ENCODE measurements at places on chromosomes 6 and 20.

GRCh38 chr6:16524380-16524707 lies 236.9 kb downstream of the ATXN1 start:
- DNase-seq: no peak

DNA sequence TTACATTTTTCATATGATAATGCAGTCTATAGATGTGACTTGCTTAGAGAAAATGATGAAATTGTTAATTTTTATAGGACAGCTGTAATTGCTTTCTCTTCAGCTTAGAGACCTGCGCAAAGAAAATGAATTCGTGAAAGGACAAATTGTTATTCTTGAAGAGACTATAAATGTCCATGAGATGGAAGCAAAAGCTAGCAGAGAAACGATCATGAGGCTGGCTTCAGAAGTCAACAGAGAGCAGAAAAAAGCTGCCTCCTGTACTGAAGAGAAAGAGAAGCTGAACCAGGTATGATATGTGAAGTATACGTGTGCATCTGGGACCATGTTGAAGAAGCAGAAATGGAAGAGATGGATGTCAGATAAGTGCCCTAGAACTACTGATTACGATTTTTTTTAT lies 54.4 kb downstream of the CCDC170 start:
- DNase-seq: no peak

DNA sequence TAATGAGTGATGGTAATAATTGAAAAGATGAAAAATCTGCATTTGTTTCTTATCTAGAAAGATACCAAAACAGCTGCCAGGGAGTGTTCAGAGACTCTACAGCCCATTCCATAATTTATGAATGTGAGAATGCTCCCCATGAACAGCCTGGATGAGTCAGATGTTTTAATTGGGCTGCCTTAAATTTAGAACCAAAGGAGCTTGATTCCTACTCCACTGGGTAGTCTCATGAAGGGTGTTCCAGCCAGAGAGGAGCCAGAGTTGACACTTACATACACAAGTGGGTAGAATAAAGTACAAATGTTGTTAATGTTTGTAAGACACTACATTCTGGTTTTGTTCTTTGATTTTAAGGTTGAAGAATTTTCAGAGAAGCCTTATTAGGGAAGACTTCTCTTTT lies 158.7 kb upstream of the PRND start:
- no peak for DNase-seq

DNA sequence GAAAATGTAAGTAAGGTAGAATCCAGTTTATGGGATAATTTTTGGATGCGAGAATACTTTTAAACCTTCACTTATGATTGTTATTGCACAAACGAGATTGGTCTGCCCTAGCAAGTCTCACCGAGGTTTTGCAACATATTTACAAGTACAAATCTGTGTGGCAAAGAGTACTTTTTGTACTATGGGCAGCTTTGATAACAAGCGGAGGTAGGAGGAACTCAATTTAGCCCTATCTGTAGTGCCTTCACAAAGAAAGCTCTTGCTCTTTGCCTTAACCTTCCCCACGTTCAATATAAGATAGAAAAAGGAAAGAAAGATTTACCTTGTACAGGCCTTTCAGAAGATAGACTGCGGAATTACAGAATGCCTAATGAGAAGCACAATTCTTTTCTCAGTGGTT lies 77.5 kb upstream of the HIVEP1 start:
- DNase-seq: no peak

DNA sequence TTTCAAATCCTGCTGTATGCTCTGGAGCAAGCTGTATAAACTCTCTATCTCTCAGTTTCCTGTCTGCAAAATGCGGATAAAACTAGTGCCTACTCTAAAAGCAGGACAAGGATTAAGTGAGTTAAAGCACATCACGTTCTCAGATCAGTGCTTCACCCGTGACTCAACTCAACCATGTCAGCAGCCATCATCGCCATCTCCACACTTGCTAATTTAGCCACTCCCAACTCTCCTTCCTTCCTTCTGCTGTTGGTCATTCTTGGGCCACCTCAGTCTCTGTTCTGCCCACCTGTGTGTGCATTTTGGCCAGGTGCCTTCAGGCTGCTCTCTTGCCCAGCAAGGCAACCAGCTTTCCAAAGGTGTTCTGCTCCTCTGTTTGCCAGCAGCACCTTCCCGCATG lies 260.0 kb upstream of the CDYL start:
- DNase-seq: no peak

- DNase-seq: no peak
These were observed 12.9 kb upstream of the GMNN start for GRCh38 chr6:24761851-24762250.

DNA sequence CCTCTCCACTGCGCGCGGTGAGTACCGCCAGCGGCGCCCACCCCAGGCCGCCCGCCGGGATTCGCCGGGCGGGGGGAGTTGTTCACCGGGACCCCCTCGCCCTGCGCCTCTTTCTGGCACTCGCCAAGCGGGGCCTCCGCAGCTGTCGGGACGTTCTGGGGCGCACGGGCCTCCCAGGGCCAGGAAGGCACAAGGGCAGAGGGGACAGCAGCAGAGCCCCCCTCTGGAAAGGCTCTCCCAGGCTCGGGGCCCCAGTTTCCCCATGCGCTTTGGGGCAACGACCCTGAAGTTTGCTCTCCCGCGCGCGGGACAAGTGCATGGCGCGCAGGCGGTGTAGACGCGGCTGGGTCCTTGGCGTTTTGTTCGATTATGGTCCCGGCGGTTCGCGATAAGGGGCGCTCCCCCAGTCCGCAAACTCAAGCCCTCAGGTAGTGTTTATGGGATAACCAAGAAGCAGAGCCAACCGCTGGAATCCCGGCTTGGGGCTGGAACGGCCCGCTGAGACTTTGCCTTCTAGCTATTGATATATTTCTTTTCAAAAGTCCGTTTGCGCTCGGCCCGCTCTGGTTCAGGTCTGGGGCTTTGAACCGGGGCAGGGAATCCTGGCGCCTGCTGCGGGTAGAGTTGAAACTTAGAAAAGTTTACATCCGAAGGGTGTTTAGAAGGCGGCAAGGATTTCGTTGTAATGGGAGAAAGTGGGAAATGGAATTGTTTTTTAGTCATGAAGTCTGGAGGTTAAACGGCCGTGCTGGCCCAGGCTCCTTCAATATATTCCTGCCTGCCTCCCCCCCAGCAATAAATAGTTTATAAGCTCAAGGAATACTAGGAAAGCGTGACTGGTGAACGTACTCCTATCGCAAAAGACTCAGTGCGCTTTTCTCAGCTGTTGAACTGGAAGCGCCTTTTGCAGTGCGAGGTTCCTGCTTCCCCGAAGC lies 595 bp downstream of the EYA2 start:
- DNase-seq: no peak

DNA sequence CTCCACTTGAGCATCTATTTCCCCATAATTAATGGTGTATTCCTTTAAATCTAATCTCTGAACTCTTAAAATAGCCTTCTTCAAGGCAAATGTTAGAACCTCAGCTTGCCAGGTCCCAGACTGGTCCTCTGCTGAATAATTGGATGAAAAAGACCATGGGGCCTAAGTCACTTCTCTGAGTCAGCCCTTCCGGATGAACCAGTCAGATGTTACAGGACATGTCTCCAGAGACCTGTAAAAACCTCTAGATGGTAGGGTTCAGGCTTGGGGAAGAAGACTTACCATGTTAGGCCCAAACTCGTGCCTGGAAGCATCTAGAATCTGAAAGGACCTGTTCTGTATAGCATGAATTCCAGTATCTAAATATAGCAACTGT lies 97.3 kb downstream of the CDKAL1 start:
- DNase-seq: no peak

DNA sequence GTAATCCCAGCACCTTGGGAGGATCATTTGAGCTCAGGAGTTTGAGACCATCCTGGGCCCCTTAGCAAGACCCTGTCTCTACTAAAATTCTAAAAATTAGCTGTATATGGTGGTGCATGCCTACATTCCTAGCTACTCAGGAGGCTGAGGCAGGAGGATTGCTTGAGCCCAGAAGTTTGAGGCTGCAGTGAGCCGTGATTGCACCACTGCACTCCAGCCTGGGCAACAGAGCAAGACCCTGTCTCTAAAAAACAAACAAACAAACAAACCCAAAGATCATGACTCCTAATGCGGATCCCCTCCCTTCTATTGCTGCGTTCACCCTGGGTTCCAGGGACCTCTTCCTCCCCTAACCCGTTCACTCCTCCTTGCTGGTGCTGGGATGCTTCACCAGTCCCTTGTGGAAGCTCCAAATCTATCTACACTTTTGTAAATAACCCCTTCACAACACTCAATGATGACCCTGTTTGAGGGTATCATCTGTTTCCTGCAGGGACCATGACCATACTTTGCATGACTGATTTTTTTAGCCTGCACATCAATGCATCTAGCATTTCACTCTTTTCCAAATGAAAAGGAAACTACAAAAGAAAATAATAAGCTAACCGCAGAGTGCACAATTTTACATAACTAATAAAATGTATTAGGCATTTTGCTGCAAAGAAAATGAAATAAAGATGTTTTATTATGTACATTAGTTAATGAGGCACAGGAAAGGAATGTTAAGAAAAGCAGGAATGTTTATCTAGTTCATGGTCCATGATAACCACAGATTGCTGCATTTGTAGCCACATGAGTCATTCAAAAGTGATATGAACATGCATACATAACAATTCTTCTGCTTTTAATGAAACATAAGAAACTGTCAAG lies 30.5 kb upstream of the IPCEF1 start:
- DNase-seq: no peak

Data from CD8-positive, alpha-beta T cell (primary cell).